ENCODE measurements at places on chromosomes 6 and 20.
A peak's percentile ranks its signal among the peaks of the same experiment; 100 is the strongest.

DNA sequence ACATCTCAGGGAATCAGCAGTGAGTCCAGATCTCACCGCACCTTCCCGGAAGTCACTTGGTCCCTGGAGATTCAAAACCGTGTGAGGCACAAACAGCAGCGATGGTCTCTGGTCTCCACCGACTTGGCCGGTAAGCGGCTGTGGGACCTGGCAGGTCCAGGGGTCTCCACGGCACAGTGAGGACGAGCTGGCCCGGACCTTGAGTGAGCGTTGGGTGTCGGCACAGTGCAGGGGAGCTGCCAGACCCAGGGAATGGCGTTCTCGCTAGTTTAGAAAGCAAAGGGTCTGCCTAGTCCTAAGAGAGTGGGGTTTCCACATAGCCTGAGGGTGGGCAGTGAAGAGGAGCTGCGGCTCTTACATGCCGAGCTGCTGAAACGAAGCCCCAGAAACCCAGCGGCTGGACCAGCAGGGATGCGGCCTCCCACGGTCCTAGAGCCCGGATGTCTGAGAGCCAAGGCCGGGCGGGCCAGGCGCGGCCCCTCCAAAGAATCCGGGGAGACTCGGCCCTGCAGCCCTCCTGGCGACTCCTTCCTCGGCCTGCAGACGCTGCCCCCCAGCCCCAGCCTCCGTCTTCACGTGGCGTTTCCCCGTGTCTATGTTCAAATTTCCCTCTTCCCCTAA is 185.0 kb downstream of the ERMARD start:
- no peak for ATAC-seq

DNA sequence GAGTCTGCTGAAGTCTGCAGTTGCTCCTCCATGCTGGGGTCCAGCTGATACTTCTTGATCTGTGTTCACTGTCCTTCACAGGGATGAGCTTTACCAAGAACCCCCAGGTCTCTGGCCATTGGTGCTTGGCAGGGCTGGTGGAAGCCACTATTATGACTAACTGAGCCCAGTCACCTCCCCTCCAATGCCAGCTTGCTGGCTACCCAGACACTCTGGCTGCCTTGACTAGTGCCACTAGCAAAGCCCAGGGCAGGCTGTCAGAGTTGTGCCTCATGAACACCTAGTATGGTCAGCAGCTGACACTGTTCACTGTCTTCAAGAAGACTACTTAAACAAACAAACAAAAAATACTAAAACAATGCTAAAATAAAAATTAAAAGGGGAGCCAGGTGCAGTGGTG is 8.8 kb downstream of the ASIP start:
- ATAC-seq = no peak

DNA sequence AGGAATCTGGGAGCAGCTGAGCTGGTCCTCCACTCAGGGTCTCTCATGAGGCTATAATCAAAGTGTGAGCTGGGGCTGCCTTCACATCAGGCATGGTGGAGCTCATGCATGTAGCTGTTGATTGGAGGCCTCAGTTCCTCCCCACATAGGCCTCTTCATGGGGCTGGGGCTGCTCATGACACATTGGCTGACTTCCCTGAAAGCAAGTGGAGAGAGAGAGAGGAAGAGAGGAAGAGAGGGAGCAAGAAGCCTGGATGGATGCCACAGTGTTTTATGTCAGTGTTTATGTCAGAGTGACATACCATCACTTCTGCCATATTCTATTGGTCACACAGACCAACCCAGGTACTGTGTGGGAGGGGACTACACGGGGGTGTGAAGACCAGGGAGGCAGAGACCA is 43.8 kb downstream of the EYA2 start:
- no peak for ATAC-seq

GRCh38 chr6:30600451-30600961 is 16.5 kb downstream of the PPP1R10 start:
- no peak for ATAC-seq

DNA sequence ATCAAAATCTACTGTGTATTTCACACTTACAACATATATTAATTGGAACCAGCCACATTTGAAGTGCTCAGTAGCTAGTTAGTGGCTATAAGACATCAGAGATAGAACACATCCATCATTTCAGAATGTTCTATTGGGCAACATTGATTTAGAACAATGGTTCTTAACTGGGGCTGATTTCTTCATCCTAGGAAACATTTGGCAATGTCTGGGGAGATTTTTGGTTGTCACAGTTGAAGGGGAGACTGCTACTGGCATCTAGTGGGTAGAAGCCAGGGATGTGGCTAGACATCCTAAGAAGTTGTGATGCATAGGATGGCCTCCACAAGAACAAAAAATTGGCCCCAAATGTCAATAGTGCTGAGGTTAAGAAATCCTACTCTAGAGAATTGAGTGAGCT is 132.5 kb downstream of the OLIG3 start:
- no peak for ATAC-seq

- ATAC-seq = no peak
Observed at GRCh38 chr6:51490101-51490500, 597.3 kb downstream of the PKHD1 start.

DNA sequence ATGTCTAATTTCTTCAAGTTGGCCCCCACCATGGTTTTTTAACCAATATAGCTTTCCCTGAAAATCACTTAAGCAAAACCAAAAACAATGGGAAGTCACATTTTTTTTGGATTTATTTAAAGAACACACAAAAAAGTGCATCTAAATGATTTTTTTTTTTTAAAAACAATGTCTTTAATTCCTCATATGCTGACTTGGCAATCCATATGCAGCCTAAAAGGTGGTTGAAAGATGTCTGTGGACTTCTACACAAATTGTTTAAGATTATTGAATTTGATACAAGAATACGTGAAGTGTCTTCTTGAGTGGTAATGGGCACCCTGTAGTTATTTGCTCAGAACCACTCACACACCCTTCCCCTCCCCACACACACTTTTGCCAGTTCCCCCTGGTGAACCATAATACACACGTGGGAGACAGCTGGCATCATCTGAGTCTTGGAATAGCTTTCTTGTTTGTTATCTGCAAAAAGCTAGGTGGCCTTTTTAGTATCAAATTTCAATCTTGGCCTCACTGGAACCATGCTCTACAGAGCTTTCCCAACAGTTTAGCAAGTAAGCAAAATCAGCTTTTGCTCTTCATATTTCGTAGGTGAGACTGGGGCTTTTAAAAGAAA is 60.9 kb upstream of the TULP1 start:
- no peak for ATAC-seq

GRCh38 chr6:130050230-130050629 is 31.8 kb downstream of the L3MBTL3 start:
- no peak for ATAC-seq

- no peak for ATAC-seq
Observed at GRCh38 chr6:28140616-28141015, 1.1 kb upstream of the ZKSCAN8 start.

DNA sequence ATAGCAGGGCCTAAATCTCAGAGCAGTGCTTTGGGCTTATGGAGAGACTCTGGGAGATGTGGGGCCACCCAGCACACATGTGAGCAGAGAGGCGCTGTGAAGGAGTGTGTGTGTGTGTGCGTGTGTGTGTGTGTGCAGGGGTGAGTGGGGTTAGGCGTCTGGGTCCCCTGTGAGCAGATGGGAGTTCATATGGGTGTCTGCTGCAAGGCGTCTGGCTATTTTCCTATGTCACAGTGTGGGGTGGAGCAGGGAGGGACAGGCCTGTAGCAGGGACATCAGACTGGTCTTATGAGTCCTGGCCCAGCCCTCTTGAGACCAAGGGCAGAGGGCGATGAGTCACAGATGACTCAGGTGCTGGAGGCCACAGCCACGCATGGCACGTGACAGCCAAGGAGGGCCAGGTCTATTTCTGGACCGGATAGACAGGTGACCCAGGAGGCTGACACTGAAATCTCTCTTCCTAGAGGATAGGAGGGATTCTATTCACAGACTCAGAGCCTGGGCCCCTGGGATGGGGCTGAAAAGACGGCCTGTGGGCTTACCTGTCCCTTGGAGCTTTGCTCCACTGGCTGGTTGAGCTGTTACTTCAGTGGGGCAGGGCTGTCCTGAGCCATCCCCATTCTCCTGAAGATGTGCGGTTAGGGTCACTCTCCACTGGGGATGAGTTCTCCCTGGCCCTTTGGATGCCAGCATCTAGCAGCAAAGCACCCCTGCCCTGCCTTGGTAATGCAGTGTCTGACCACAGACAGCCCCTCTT is 28.9 kb downstream of the VEGFA start:
- peak; percentile 58 for ATAC-seq

- no peak for ATAC-seq
Observed at GRCh38 chr20:53957451-53958172, 112.8 kb downstream of the BCAS1 start.

- no peak for ATAC-seq
Observed at GRCh38 chr20:53299831-53300230, 293.8 kb downstream of the ZNF217 start.

DNA sequence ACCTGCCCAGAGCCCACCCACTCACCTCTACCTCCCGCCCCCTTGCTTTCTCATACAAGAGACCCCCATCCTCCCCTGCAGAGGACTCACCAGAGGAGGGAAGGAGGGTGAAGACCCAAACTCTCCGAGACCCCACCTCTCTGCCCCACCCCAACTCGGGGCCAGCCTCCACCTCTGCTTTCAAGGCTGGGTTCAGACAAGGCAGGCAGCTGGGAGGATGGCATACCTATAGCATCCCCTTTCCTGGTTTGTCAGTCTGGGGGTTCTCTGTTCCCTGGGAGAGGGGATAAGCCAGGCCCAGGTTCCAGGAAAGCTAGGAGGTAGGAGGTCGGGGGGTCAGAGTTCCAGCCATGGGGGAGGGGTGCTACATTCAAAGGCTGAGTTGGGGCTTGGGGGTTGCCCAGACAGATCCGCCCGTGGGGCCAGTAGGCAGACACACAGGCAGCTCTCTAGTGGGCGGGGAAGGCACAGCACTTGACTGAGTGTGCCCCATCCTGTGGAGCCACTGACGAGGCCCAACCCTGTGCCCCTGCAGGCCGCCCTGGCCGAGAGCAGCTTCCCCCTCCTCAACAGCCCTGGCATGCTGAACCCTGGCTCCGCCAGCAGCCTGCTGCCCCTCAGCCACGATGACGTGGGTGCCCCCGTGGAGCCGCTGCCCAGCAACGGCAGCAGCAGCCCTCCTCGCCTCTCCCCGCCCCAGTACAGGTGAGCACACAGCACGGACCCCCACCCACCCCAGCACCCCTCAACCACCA is 40.8 kb upstream of the MDFI start:
- ATAC-seq = no peak

GRCh38 chr20:62963614-62964397 is 11.3 kb downstream of the SLC17A9 start:
- ATAC-seq = no peak

DNA sequence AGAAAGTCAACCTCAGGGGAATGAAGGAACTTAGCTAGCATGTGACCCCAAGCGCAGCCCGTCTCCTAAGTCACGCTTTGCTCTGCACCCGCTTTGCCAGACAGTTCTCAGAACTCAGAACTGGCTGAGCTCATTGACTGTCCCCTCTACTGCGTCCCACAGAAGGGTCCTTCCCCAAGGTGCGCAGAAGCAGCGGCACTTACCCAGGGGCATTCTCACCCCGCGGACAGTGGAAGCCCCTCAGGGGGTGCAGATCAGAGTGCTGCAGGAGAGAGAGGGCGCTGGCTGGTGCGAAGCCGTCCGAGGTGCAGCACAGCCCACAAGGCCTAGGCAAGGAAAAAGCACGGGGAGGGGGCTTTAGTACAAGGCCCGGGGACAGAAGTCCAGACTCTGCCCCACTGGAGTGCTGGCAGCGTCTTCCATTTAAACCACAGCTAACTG is 807 bp downstream of the SNHG17 start:
- ATAC-seq = peak; percentile 34

DNA sequence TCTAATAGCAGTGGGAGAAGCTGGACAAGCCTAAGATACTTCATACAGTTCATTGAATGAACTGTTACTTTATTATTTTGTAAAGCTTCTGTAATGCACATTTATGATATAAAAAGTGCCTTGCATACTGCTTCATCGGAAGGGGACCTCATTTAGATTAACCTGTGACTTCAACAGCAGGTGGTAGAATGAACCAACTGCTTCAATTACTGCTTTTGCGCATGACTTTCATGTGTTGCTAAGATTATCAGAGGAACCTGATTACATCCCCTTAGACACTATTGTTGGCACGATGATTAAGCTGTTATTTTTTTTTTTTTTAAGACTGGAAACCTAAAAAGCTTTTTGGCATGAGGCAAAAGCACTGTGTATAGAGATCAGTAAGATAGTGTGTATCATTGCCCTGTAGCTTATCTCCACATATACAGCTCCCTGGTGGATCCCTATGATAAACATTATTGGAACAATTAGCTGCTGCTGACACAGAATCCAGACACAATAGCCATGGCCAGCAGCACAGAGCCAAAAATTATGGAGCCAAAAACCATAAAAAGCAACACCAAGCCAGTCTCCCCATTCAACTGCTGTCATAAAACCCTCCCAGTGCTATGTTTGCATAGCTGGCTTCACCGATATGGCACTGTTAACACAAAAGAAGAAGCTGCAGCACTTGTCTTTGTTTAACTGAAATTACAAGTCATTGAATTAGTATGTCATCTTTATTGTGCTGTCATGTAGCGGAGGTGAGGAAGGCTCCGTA is 731.6 kb upstream of the MMS22L start:
- ATAC-seq = no peak

DNA sequence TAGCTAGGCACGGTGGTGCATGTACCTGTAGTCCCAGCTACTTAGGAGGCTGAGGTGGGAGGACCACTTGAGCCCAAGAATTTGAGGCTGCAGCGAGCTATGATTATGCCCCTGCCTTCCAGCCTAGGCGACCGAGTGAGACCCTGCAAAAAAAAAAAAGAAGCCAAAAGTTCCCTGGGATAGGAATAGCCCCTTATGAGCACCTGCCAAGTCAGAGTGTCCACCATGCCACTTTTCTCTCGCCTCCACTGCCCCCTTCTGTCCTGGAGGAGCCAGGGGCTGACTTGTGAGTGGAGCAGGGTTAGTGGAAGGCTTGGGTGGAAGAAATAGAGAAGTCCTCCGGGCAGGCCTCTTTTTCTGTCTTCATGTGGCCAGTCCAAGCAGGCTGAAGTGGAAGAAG is 12.1 kb upstream of the DDX27 start:
- no peak for ATAC-seq

GRCh38 chr6:62940848-62941247 is 270.4 kb upstream of the FKBP1C start:
- ATAC-seq = no peak

DNA sequence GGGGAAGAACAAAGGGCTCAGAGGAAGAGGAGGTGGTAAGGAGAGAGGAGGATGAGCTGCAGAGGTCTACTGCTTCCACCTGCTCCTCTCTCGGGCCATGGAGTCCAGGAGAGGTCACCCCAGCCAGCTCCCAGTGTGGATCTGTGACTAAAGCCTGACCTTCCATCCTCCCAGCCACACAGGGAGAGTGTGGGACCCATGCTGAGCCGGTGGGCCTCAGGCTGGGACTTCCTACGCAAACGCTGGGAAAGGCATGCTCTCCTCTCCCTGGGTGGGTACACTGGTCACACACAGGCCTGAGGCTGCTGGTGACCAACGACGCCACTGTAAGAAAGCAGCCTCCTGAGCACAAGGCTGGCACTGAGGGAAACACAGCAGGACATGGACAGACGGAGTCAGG is 111.3 kb downstream of the PREX1 start:
- ATAC-seq = no peak

- no peak for ATAC-seq
Observed at GRCh38 chr20:24465159-24465558, 4.3 kb upstream of the SYNDIG1 start.

Data from activated CD4-positive, CD25-positive, alpha-beta regulatory T cell treated with anti-CD3 and anti-CD28 coated beads, Interleukin-2, amount 50 U/mL, for 24 hours (primary cell).